ENCODE measurements at places on chromosomes 1 and 21.

DNA sequence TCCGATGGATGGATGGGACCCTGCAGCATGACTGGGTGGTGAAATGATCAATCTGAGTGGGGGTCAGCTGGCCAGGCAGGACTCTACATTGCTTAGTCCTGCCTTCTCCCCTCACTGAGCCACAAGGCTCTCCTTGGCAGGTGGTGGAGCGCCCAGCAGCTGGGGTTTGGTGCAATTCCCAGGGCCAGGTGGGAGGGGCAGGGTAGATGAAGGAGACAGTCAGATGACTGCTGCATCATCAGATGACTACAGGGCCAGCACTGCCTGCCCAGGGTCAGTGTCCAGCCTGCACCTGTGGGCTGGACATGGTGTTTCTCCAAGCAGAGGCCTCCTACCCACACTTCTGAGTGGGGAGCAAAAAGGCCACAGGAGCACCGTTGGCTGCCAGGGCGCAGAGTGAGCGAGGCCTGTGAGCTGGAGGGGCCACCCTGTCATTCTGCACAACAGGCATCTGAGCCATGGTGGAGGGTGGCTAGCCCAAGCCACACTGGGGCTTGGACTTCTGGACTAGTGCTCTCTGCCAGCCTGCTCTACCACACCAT is 103.9 kb upstream of the EDN2 start:
- no peak for DNase-seq

DNA sequence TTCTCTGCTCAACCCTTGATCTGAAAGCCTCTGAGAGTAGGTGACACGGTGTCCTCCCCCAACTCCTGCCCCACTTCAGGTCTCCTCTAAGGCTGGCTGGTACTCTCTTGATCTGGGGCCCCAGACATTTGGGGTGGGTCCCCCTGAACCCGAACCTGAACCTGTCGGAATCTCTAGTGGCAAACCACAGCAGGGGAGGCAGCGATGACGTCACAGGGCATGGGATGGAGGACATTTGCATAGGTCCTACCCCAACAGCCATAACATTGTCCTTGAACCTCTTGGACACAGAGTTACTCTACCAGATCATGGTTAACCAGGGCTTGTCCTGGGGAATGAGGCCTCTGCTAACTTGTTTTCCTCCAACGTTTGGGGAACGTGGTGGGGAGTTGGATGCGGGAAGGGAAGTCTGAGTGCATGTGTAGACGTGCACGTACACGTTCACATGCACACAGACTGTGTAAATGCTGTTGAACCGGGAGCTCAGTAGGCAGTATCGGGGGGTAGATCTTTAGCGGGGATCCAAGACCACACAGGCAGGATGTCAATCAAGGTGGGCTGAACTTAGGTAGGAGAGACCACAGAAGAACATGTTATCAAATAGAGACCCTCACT is 32.4 kb downstream of the CITED4 start:
- no peak for DNase-seq

DNA sequence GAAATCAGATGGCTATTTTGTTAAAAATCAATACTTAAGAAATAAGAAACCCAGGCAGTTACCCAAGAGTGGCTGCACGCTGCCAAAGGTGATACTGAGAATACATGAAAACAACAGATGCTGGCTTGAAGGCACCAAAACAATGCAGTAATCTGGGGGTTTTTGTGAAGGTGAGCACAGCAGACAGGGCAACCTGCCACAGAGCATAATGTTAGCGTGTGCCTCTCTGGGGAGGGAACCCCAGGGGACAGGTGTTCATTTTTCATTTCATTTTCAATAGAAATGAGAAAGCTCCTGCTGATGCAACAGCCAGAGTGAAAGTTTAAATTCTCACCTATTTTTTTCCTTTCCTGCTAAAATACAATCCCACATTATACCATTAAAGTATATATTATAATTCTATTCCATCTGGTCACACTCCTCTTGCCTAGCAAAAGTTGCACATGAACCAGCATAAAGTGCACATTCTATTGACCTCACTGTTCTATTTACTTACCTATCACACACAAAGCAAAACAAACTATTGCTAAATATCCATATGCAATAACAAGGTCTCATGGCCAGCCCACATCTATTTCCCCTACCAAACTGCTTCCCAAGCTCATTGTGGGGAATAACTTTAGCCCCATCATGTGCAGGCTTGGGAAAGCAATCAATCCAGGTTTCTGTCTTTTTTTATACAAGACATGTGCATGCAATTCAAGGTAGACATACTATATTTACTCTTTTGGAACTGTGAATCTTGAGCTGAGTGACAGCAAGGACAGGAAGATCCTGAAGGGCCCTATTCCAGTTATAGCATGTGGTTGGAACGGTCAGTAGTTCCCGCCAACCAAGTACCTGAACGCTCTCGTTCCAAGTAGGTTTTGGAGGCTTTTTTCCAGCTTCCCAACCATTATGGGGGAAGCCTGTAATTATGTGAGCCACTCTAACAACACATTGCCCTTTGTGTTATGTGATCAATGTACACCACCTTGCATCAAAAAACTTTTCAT is 173.6 kb downstream of the RERE start:
- no peak for DNase-seq

- peak; percentile 43 for DNase-seq
These were observed 50.2 kb upstream of the TSHB start for GRCh38 chr1:114979278-114979891.

- no peak for DNase-seq
These were observed 61.3 kb downstream of the NDUFS5 start for GRCh38 chr1:39087435-39087834.

DNA sequence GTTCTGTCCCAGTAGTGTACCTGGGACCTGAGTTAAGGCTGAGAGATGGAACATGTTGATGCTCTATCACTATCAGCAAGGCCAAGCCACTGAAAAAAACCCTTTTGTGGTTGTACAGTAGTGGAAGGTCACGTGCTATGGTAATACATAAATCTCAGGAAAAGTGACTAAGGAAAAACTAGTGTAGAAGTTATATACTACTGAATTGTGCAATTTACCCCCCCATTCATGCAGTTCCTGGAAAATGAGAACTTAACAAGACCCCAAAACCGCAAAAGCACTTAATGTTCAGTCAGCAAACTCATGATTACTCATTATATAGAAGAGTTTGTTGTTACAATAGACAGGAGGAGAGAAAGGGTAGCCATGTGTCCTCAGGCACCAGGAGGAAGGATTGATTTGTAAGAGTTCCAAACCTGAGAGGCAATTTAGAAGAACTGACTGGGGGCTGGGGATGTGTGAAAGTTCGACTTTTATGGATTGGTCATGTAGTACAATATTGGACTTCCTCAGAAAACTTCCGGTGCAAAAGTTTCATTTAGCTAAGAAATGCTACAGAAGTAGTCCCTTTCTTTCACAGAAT is 91.6 kb downstream of the RGL1 start:
- no peak for DNase-seq

DNA sequence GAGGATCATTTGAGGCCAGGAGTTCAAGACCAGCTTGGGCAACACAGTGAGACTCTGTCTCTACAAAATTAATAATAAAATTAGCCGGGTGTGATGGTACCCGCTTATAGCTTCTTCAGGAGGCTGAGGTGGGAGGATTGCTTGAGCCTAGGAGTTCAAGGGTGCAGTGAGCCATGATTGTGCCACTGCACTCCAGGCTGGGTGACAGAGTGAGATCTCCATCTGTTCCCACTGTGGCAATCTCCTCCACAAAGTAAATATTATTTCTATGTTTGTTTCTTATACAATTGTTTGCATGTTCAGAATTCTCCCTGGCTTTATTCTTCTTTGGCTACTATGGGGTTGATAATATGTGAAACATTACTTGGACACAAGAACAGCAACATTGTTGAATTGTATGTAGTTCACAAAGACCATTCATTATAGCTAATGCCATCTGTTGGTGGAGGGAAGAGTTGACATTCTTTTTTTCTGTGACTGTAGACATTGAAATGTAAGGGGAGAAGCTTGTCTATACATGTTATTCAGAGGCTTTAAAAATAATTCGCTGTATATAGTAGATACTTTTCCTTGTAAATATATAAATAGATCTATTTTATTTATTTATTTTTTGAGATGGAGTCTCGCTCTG is 47.8 kb upstream of the SRSF10 start:
- DNase-seq = no peak

- DNase-seq = no peak
These were observed 151.7 kb downstream of the HLX start for GRCh38 chr1:221030990-221031389.

GRCh38 chr1:207088161-207088560 is 499 bp upstream of the C4BPB start:
- no peak for DNase-seq

GRCh38 chr1:5979536-5980313 is 12.5 kb downstream of the NPHP4 start:
- DNase-seq = no peak

DNA sequence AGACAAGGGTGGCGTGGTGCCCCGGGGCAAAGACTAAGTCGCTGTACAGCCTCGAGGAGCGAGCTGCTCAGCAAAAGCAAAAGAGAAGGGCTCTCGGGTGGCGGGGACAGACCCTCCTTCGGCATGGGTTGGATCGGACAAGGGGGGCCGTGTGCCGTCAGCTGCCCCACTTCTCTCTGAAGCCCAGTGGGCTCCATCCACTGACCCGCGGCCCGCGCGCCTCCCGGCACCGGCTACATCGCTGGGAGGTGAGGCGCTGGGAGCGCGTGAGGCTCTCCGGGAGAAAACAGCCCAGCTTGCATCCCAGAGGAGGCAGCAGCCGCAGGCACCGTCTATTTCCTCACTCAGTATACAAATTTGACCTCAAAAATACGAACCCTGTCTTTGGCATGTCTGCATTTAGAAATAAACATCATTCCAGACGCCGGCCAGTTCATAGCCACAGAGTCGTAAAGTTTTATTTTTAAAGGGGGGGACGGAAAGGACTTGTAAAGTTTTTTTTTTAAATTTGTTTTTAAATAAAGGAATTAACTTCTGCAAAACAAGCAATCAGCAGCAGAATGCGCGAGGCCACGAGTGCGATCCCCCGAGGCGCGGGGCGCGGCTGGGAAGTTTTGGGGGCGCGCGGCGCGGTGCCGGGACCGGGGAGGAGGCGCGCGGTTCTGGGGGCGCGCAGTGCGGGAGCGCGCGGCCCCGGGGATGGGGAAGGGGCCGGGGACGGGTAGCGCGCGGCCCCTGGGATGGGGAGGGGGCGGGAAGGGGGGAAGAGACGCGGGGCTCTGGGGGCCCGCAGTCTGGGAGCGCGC is 689 bp upstream of the GPR137B start:
- no peak for DNase-seq

GRCh38 chr1:66313429-66313828 is 220.5 kb upstream of the SGIP1 start:
- no peak for DNase-seq

- DNase-seq = no peak
These were observed 25.0 kb downstream of the DLGAP3 start for GRCh38 chr1:34904236-34905097.

- DNase-seq = no peak
These were observed 80.3 kb upstream of the PTBP2 start for GRCh38 chr1:96641282-96641681.

DNA sequence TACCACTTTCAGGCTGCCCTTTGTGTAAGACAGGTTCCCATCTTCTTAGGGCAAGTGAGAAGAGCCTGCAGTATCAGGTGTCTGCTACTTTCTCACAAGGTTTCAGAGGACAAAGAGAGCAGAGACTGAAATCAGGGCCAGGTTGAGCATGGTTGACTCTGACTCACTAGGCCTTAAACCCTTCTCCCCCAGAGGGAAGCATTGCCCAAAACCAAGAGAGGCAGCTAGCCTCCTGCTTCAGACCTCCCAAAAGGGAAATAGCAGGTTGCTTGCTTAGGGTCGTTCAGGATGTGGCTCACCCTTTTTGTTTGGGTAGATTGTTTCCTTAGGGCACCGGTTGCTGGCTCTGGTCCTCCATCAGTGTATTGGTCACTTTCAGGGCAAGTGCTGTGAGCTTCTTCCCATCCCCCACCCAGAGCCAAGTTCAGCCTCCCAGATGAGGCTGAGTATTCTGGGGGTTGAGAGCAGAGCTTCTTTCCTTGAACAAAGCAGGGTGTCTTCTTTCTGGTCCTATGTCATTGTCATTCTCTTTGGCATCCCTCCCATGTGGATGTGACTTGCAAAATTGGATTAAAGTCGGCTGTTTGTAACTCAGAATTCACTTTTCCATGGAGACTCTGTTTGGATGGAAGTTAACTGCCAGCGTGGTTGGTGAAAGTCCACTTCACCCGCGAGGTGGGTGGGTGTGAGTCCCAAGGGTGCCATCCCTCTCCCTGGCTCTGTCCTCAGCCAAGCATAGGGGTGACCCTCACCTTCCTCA is 55.5 kb upstream of the GALNT2 start:
- DNase-seq = no peak

DNA sequence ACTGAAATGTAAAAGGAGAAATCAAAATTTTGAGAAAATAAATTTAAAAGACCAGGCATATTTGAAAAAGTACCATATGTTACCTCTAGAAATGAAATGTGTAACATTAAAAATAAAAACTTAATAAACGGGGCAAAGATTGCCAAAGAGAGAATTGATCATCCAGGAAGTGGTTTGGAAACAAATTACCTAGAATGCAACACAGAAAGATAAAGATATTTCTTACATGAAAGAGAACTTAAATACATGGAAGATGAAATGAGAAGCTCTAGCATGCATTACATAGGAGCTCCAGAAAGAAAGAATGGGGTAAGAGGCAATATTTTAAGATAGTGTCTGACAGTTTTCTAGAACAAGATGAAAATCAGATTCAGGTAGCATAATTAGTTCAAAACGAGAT is 235.9 kb upstream of the IRF2BP2 start:
- no peak for DNase-seq

DNA sequence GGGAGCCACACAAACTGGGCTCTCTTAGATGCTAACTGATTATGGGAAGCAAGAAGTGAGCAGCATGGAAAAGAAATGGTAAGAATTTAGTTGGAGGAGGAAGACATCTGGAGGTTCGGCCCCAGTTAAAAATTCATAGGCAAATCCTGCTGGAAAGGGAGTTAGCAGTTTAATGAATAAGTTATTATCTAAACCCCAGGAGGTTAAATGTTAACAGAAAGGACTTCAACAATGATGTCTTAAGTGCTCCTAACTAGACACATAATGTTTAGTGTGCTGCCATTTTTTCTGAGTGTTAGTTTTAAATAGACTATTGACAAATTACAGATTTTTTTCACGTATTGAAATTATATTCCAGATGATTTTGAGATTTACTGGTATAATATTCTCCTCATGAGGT is 1265.3 kb upstream of the ADGRL2 start:
- no peak for DNase-seq

GRCh38 chr1:90359994-90360393 is 357.1 kb downstream of the BARHL2 start:
- no peak for DNase-seq

DNA sequence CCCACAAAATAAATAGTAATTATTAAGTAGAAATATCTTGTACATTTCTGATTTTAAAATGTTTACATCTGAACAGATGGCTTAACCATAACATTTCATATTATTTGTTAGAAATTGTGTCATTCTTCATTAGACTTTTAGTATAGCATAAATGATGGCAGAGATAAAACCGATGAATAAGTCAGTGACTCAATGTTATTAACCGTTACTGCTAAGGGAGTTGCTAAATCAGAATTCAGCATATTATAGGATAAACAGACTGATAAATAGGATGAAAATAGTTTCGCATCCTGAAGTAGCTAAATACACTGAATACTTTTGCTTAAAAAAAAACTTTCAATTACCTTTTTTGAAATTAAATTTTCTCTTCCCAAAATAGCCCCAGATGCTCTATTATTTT is 610.6 kb upstream of the ZP4 start:
- no peak for DNase-seq

GRCh38 chr1:241276391-241276790 is 80.6 kb downstream of the RGS7 start:
- DNase-seq = no peak
